HT-29 (cell line): ENCODE measurements at places on chromosomes 1 and 21. TPM values are rescaled to one million over a fixed set of nuclear protein-coding genes. Genes with fewer than 3 reads are reported as not detected.

- peak; percentile 19 for DNase-seq
Observed at GRCh38 chr1:23422941-23423340, 1.6 kb downstream of the TCEA3 start.

DNASE2B gene
- total RNA-seq: not detected in 2 replicates

TAS1R1 gene
- not detected in 2 replicates for total RNA-seq

SPRR1A gene
- total RNA-seq: not detected in 2 replicates
